Cerebellar cortex (tissue), 1 donor: ENCODE measurements at places on chromosomes 2 and 18.

DNA sequence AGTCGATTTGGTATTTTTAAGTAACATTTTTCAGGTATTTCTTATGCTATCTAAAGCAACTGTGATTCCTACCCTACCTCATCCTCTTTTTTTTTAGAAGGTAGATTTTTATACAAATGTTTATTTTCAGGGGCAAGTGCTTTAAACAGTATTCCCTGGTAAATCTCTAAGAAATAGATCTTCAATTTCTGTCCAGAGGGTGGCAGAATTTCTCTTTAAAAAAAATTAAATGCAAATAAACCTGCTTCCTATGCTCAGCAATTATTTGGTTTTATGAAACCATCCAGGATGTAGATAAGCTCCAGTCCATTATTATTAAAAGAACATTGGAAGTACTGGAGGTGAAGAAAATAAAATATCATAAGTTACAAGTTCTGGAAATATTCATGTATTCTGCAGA, 191.9 kb downstream of the MYO3B start:
- DNase-seq = peak; percentile 41

GRCh38 chr18:67513280-67513679, 3.2 kb downstream of the DSEL start:
- peak; percentile 6 for DNase-seq

DNA sequence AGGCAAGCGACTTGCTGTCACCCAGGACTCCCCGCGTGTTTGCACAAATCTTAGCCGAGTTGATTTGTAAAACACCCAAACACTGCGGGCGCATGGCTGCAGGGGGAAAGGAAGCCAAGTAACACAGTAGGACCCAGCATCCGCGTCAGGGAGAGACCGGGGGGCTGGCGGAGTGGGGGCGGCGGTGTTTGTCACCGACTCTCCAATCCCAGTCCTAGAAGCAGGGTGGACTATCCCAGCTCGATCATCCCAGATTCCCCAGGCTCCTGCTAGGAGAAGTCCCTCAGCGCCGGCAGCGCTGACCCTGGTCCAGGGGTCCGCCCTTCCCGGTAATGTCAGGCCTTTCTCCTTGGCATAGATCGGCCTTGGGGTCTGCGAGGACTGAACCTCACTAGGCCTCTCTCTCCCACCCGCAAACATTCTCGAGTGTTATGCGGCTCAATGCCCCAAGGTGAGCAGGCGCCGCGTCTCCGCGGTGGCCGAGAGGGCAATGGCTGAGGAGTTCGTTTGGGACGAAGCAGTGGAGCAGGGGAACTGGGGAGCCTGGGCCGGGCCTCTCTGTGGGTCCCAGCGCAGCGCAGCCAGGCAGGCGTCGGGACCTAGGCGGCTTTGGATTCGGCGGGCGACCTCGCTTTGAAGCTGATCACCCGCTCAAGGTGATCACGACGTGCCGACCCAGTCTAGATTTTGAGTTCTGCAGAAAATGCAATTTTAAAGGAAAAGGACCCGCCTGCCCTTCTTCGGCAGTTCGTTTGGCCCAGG, 1.5 kb upstream of the GDF7 start:
- no peak for DNase-seq

- DNase-seq = no peak
Measured at GRCh38 chr2:104140361-104140760, 713.6 kb upstream of the POU3F3 start.

DNA sequence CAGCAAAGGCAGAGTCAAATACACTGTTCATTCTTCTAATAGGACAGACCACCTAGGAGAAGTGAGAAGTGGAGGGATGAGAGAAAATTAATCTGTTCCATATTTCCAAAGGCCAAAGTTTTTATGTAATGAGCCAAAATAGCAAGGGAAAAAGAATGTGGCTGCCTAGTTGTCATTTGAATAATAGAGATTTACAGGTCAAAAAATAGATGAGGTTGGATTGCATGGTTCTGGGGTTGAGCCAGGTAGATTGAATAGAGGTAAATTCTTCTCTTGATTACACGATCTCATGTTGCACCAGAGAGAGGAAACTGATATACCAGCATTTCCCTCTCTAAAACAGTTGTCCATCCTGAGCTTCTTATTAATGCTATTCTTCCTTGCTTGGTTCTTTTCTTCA, 325.8 kb downstream of the CCDC178 start:
- no peak for DNase-seq

DNA sequence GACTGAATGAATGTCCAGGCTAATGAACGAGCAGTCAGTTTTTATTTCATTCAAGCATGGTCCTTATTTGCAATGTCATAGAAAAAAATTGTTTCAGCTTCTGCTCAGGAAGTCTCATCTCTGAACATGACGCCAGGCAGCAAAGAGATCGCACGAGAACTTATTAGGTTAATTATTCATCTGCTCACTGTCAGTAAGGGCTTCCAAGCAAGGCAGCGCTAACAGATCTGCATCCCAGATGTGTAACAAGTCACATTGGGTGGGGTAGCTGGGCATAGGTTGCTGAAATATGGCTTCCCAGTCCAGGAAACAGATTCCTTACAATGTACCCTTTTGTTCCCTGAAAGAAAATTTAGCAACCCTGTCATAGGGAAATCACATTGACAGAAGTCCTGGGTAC, 63.5 kb downstream of the ANKRD44 start:
- DNase-seq = no peak

DNA sequence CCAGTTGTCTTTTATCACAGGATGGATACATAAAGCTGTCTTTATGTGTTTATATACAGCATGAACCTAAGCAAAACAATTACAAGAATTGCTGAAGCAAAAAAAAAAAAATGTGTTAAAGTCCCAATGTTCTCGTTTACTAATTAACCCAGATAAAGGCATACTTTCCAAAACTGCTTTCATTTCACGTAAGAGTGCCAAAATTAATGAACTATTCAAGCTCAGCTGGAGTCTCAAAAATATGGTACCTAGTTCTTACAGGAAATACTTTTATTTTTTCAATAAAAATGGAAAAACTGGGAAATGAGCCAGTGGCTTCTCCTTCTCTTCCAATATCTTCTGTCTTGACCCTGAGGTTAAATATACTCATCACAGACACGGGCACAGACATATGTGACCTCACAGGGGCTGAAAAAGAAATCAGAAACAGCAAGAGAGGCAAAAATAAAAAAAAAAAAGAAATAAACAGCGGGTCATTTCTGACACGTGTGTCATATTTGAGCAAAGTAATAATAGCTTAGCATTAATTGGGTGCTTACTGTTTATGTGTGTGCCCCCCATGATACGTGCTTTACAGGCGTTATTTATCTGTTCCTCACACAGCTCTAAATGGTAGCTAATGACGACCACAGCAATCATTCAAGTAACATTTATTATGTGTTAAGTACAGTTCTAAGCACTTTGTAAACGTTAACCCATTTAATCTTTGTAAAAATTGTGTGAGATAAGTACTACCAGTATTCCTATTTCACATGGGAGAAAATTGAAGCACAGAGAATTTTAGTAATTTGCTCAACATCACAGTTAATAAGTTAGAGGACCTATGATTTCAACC, 158.0 kb upstream of the MMADHC start:
- peak; percentile 30 for DNase-seq
